Lung microvascular endothelial cell (primary cell): ENCODE measurements at places on chromosomes 12 and 14. TPM values are rescaled to one million over a fixed set of nuclear protein-coding genes. Genes with fewer than 3 reads are reported as not detected.
A peak's percentile ranks its signal among the peaks of the same experiment; 100 is the strongest.

DNA sequence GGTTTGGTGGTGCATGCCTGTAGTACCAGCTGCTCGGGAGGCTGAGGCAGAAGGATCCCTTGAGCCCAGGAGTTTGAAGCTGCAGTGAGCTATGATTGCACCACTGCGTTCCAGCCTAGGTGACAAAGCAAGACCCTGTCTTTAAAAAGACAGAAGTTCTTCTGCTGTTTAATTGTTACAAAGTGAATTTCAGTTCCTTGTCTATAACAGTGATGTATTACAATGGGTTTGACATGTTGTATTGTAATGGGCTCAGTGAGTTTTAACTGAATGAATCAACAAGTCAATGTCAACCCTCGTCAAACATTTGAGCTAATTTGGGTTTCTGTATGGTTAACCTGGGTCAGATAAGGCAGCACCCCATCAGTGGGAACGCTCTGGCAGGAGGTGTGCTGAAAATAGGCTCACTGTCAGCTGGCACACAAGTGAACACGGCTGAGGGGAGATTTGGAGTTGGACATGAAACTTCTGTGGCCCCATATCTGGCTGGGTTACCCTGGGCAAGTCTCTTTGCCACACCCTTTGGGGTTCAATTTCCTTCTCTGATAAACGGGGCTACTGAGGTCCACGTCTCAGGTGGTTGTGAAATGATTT lies 14.0 kb upstream of the TRPV4 start:
- DNase-seq, result no peak

GRCh38 chr12:991350-992333 lies 619 bp downstream of the ERC1 start:
- no peak for DNase-seq

DNA sequence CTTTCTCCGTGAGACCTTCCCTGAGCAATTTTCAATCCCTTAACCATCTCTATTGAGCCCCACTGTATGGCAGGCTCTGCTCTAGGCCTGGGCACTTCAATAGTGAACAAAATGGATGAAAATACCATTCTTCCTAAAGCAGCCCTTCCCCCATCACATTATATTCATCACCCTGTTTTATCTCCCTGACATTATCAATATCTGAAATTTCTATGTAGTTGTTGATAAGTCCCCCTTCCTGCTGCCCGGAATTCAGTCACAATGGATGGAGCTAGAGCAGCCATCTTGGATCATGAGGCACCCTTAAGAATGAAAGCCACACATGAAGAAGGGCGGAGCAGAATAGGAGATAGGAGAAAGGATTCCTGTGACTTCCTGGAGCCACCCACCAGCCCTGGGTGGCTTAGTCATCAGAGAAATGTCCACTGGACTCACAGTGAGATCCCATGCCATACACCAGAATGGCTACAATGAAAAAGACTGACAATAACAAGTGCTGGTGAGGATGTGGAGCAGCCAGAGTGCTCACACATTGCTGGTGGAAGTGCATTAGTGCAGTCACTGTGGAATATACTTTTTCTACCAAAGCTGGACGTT lies 33.9 kb downstream of the SCARB1 start:
- no peak for DNase-seq

DNA sequence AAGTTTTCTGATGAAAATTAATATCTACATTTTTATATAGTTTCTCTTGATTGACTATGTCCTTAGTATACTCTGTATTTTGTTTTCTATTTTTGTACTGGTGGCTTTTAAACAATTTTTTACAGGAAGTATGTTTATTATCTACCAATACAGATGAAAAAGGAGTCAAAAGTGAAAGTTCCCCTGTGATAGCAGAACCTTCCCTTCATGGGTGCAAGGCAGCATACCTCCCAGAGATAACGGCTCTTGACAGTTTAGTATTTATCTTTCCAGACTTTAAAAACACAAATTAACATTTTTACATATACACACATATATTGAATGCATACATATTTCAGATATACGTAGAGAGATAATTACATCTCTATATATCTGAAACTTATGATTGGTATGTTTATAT lies 17.1 kb upstream of the FAM234B start:
- DNase-seq, result no peak

CRADD gene
- 9.3 and 9.4 TPM in 2 replicates for total RNA-seq

DNA sequence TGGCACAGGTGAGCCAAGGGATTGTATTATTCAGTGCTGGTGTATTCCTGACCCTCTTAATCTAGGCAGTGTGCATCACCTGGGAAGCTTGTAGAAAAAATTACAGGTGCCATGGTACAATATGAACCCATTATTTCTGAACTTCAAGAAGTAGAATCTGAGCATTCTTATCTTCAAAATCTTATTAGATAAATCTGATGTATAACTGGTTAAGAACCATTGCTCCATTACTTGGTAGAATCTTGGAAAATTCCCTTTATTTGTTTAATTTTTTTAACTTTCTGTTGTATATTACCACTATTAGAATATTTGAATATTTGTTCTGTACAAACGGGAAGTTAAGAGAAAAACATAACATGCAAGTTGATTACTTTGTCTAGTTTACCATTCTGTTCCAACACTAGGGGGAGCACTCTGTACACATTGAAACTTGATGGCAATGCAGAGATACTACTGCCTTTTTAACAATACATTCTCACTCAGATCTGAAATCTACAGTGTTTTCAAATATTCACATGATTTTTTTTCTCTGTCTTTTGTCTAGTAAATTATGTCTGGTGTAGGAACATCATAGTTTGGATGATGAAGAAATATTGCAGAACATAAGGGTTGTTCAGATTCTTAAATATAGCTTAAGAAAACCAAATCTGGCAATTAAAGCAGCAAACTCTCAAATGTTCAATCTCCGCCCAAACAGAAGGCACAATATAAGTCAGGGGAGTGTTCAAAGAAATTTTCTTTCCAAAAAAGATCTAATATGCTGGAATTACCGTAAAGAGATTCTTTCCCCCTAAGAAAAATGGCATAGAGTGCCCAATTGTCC lies 196.6 kb downstream of the PCNX1 start:
- peak; percentile 72 for DNase-seq

ASB2 gene
- total RNA-seq, result not detected in 2 replicates

NPC2 gene
- 153 and 244 TPM in 2 replicates for total RNA-seq

GRCh38 chr14:78135450-78135891 lies 34.7 kb upstream of the NRXN3 start:
- no peak for DNase-seq

DNA sequence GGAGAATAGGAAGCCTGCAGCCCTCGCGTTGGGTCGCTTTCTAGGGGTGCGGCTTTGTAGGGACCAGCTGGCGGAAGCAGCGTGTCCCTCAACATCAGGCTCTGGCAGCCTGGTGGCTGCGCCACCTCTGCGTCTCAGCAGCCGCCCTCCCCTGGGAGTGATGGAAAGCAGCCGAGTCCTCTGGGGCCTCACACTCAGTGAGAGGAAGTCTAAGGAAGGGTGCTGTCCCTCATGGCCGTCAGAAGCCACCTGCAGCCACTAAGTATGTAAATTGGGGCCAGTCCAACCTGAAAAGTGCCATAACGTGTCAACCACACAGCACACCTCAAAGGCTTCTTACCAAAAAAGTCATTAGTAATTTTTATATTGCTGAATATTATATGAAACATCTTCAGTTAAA lies 80.3 kb downstream of the WDR20 start:
- no peak for DNase-seq

USP5 gene
- total RNA-seq, result 57.9 and 59.9 TPM in 2 replicates

- no peak for DNase-seq
These were observed 198.2 kb upstream of the PLEKHG7 start for GRCh38 chr12:92504594-92504981.

DNA sequence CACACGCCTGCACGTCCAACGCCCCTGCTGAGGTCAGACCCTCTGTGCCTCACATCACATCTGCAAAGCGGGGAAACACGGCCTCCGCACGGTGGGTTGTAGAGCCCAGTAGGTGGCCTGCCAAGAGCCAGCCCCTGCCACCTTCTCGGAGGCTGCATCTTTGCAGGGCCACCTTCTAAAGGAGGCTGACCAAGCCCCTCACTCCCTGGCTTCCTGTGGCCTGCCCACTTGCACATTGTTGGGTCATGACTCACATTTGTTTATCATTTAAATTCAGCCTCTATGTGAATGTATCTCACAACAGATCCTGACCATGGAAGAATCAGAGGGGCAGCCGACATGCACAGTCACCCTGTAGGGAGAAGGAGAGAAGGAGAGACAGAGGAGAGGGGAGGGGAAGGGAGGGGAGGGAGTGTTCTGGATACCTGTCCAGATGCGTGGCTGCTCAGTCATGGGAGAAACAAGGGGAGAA lies 319.5 kb upstream of the DIO3 start:
- DNase-seq, result no peak

DNA sequence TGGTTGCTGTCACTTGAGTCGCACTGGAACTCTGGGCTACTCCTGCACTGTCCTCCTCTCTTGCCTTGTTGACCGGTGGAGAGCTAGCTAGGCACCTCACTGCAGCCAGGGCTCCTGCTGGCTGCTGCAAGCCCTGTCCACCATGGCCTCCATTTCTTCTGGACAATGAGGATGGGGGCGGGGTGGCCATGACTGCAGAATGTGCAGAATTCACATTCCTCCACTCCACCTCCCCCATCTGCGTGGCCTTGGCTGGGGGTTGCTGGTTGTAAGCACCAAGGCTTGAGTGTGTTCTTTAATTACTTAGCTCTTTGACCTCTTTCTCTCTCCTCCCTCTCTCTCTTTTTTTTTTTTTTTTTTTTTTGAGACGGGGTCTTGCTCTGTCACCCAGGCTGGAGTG lies 248.5 kb downstream of the PCNX1 start:
- no peak for DNase-seq

- DNase-seq, result no peak
These were observed 3.4 kb downstream of the KCNA5 start for GRCh38 chr12:5047094-5047493.

- no peak for DNase-seq
These were observed 227.7 kb downstream of the NOVA1 start for GRCh38 chr14:26370115-26370514.

DNA sequence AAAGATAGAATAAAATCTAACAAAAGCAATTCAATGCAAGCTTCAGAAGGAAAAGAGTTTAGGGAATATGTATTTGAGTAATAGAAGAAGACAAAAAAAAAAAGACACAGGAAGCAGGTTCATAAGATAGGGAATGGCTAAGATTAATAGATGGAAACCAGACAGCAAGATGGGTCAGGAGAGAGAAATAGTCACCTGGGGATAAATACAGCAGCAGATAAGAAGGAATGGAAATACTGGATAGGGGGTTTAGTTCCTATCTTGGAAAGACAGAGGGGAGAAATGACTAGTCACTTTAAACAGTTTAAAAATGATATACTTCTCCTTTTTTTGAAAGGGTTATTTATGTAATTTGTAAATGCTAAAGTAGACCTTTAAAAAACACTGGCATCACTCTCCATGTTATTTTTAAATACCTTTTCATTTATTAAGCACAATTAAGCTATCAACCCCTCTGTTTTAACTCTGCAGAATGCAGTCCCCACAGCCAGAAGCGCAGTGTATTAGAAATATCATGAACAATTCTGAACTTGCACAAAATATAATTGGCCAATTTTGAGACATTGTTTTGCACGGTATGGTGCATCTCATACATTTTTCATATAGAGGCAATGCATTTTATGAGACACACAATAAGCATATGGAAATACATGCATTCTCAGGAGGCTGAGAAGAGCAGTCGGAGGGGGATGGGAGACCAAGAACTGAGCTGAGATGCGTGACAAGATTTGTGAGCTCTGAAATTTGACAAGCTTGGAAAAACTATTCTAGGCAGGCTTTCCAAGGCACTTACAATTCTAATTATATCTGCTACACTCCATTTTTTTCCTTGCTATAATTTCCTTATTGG lies 303.4 kb upstream of the PRICKLE1 start:
- DNase-seq, result no peak

SLCO1A2 gene
- total RNA-seq, result not detected in 2 replicates

- DNase-seq, result no peak
These were observed 96.0 kb upstream of the WSCD2 start for GRCh38 chr12:108033090-108033489.

GRCh38 chr14:88202286-88202685 lies 120.8 kb downstream of the KCNK10 start:
- DNase-seq, result no peak

BAG5 gene
- 20.7 and 25.4 TPM in 2 replicates for total RNA-seq

DNA sequence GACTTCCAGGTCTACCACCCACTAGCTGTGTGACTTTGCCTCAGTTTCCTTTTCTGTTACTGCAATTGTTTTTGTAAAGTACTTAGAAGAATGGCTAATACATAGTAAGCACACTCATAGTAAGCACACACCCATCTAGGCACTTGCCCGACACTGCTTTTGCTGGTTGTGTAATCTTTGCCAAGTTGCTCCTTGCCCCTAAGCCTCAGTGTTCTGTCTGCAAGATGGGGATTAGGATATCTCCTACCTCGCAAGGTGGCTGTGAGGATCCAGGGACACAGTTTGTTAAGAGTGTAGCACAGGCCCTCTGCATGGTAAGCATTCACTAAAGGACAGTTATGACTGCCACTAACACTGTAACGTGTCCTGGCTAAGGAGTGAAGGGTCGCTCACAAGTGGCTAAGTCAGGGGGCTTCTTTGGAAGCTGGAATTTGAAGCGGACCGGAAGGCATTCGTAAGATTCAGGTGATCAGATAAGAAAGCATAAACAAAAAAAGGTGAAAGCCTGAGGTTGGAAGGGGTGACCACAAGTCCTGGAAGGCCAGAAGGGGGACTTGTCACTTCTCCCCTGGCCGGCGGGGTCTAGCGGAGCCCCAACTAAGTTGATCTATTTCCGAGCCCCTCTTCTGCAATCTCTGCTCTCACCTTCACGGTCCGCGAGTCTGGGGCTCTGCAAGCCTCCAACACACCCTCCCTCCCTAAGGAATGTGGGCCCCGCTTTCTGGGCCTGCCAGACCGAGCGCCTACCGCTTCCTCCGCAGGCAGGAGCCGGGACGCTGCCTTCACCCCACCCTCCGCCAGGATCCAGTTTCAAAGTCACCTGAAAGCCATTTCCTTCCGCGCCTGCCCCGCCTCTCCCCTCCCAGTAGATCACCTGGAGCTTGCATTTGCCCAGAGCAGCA lies 1.5 kb upstream of the PLEKHG3 start:
- no peak for DNase-seq

AICDA gene
- not detected in 2 replicates for total RNA-seq

DNA sequence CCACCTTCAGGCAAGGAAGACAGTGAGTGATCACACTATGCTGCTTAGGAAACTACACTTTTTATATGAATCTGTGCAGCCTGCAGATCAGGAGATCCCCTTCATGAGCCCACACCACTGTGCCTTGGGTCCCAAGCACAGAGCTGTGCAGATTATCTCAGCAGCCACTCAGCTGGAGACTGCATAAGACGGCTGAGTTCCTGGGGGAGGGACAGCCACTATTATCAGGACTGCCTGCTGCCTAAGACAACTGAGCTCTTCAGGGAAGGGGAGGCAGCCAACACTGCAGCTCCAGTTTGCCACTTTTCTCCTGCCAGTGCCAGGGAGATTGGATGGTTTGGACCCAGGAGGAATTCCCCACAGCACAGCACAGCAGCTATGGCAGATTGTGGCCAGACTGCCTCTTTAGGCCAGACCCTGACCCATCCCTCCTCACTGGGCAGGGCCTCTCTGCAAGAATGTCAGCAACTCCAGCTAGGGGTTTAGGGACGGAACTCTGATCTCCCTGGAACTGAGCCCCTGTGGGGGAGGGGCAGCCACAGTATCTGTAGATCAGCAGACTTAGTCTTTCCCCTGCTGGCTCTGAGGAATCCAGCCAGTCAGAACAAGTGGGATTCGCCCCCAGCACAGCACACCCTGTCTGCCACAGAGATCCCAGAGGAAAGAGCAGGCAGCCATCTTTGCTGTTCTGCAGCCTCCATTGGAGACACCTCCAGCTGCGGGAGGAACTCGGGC lies 141.3 kb downstream of the KLHL28 start:
- DNase-seq, result no peak

GRCh38 chr14:70670992-70671651 lies 29.4 kb downstream of the TTC9 start:
- no peak for DNase-seq

GRCh38 chr14:24880689-24881088 lies 169.3 kb downstream of the STXBP6 start:
- no peak for DNase-seq
